Renal cortical epithelial cell (primary cell): ENCODE measurements at places on chromosomes 6 and 20.

GRCh38 chr6:52077180-52077884 lies 10.1 kb downstream of the PKHD1 start:
- peak; percentile 99 for DNase-seq

GRCh38 chr6:37724530-37725220 lies 27.0 kb upstream of the MDGA1 start:
- no peak for DNase-seq

GRCh38 chr6:152338335-152339125 lies 298.6 kb downstream of the SYNE1 start:
- DNase-seq, result peak; percentile 9

DNA sequence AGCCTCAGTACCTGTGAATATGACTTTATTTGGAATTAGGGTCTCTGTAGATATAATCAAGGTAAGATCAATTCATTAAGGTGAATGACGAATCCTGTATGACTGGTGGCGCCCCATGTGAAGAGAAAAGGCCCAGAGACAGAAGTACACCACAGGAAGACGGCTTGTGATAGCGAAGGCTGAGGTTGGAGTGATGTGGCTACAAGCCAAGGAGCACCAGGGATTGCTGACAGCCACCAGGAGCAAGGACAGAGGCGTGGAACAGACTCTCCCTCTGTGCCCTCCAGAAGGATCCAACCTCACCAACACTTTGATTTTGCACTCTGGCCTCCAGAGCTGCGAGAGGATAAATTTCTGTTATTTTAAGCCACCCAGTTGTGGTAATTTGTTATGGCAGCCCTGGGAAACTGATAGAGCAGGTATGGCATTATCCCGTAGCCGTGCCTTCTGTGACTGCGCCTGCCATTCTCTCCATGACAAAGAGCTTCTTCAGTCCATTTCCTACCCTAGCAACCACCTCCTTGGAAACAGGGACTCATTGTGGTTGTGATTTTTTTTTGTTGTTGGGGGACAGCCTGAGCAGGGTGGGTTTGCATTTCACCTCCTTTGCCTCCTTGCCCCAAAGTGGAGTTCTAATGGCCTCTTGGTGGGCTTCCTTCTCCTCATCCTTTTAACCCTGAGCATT lies 29.6 kb downstream of the PTK7 start:
- no peak for DNase-seq

DNA sequence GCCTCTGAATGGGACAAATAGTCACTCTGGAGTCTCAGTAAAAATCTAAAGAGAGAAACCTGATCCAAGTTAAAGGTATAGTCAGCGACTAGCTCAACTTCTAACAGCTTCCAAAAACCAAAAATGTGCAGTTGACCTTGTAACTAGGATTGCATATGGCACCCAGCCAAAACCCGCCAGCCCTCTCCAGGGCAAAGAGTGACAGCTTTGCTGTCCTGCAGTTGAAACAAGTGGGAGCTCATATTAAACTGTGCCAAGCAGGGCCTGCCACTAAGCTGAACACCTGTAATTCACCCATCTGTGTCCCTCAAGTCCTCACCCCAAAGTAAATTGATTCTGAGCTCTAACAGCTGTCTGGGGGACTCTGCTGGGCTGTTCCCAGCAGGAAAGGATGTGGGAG lies 695.3 kb downstream of the MAFB start:
- no peak for DNase-seq

GRCh38 chr20:31670371-31671228 lies 32.9 kb downstream of the COX4I2 start:
- DNase-seq, result no peak

- peak; percentile 87 for DNase-seq
Observed at GRCh38 chr6:108946695-108947094, 98.5 kb downstream of the ARMC2 start.

DNA sequence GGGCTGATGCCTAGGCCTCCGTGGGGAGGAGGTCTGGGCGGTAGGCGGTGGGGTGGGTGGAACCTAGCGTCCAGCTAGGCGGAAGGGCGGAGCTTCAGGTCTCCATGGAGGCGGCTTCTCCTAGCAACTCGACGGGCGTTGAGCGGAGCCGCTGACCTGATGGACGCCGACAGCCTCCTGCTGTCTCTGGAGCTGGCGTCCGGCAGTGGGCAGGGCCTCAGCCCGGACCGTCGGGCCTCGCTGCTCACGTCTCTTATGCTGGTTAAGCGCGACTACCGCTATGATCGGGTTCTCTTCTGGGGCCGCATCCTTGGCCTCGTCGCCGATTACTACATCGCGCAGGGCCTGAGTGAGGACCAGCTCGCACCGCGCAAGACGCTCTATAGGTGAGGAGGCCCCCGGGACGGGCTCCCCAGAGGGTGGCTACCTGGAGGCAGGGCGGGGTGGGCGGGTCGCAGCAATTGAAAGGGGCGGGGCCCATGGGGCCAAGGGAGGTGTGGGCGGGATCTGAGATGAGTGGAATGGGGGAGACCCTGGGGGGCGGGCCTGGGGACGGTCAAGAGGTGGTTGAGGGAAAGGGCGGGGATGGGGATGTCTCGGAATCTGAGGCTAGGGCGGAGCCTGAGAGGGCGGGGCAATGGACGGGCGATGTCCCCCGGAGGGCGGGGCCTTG lies at the start of gene RSPH9:
Gene RSPH9 (plus strand): TSS at position 97 of the 673 bp plus-strand sequence. CDS start 63 bp downstream, at position 160.
- DNase-seq, result peak; percentile 26
